Stimulated activated CD4-positive, alpha-beta T cell treated with anti-CD3 and anti-CD28 coated beads, Interleukin-12 subunit alpha, Interleukin-12 subunit beta, amount 100 ng/mL, for 48 hours (primary cell): ENCODE measurements at places on chromosomes 13 and 19.
A peak's percentile ranks its signal among the peaks of the same experiment; 100 is the strongest.

GRCh38 chr19:9645472-9645871 is 24.4 kb upstream of the ZNF561 start:
- DNase-seq = no peak

DNA sequence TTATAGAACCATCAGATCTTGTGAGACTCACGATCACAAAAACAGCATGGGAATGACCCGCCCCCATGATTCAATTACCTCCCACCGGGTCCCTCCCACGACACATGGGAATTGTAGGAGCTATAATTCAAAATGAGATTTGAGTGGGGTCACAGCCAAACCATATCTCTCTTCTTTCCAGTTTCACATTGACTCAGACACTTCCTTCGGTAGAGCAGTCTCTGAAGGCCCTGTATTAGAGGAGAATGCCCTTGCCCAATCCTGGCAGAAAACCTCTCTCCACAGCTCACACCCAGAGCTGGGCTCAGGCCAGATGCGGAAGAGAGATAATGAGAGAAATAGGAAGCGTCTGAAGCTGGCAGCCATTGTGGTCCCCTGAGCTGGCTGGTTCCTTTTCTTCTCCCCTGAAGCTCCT is 72.4 kb upstream of the CLDN10 start:
- no peak for DNase-seq

- DNase-seq = no peak
Measured at GRCh38 chr13:75405976-75406703, 75.8 kb downstream of the TBC1D4 start.

- DNase-seq = peak; percentile 51
Measured at GRCh38 chr19:42606660-42607351, 12.1 kb upstream of the CEACAM8 start.

DNA sequence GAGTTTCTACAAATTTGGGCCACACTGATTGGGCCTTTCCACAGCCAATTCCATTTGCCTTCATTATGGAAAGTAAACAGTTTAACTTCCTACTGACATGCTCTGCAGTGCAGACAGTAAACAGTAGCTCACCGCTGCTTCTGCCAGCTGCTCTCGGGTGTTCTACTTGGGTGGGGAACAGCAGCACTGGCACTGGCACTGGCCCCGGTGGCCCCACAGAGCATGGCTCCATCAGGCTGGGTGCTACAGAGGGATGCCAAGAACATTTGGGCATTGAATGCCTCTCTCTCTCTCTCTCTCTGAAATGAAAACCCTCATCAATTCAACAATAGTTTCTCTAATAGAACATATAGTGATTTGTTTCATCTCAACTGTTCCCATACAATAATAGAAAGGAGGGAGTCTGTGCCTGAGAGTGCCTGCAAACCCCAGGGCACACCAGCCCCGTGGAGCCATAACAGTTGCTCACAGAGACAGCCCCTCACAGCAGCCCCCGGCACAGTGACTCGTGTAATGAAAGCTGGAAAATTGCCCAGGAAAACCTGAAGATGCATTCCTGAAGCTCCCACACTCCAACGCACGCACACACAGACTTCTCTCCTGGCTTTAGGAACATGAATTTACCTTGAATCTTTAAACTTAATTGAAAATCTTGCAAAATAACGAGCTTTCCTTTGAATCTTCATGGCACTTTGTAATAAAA is 38.2 kb upstream of the GJB6 start:
- DNase-seq = no peak

GRCh38 chr19:19372656-19373416 is 32.6 kb upstream of the GATAD2A start:
- no peak for DNase-seq
